ENCODE measurements at places on chromosomes 11 and 22. TPM values are rescaled to one million over a fixed set of nuclear protein-coding genes. Genes with fewer than 3 reads are reported as not detected.

DNA sequence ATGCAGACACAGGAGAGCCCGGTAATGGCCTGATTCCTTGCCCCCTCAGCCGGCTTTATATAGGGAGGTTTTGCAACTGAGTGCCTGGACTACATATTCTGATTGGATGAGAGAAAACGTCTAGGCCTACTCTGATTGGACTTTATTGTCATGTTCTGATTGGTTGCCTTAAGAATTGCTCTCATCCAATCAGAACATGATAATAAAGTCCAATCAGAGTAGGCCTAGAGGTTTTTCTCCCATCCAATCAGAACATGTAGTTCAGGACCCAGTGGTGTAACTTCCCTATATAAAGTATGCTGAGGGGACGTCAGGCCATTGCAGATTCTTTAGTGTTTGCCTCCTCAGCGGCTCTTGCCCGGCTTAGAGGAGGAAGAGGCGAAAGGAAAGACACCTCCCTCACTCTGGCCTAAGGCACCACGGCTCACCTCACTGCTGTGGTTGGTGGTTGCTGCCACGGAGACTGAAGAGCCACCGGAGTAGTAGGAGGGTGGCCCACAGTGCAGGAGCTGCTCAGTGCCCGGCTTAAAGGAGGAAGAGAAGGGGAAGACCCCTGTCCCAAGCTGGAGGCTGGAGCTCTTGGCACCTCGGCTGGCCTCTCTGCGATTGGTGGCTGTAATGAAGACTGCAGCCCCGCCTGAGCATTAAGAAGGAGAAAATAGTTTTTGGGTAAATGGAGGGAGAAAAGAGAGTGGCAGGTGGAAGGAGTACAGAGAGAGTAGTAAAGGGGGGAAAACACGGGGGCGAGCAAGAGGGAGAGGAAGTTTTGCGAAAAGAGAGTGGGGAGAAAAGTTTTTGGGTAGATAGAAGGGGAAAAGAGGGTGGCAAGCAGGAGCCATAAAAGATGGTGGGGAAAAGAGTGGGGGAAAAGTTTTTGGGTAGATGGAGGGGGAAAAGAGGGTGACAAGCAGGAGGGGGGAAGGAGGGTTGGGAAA, 116.7 kb upstream of the SERPIND1 start:
- H3K4me3 ChIP-seq = no peak overlapping the region
- peaks cover 36% of the 10 kb centered on the region for H3K27me3 ChIP-seq
- H3K4me1 ChIP-seq = no peaks in the 10 kb centered on the region
- no peak overlapping the region for H3K27ac ChIP-seq
- H3K36me3 ChIP-seq = no peaks in the 10 kb centered on the region

DNA sequence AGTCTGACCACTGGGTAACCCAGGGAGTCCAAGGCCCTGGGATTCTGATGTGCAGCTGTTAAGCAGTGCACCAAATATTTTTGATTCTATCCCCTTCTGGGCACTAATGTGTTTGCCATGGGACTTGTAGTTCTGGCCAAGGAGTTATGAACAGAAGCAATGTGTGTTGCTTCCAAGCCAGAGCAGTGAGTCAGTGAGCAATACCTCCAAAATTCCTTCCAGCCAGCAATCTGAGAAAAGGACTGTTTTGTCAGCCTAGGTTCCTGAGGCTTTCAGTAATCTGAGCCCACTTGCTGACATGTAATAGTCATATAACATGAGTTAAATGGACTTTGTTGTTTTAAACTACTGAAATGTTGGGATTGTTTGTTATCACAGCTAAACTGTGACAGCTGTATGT, 311.4 kb downstream of the NELL1 start:
- no peak for DNase-seq
- no peaks in the 10 kb centered on the region for H3K4me1 ChIP-seq
- H3K4me3 ChIP-seq = no peak overlapping the region
- H3K27me3 ChIP-seq = no peaks in the 10 kb centered on the region

Gene C11orf86
- total RNA-seq = not detected

Gene ACR
- not detected for total RNA-seq

Gene DNHD1
- 32.3 TPM for total RNA-seq

Measured in activated naive CD8-positive, alpha-beta T cell treated with anti-CD3 and anti-CD28 coated beads, Interleukin-2, amount 10 ng/mL, durations not matched to agents 7 days and 5 days (primary cell).